ENCODE measurements at places on chromosomes 1 and 21.

DNA sequence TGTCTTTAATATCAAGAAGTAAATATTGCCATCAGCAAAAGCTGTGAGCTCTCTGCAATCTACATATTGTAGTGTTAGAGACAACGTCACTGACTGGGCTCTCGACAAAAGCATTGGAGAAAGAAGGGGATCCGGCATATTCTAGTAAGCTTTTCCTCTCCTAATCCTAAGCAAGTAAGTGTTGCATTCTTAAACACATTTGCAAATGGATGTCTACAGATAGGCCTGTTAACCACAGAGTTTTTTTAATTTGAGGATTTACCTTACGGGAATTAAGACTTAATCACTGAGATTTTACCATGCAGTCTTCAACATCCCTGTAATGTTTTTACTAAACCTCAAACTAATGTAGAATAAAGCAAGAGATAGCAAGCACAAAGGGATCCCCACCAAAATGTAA lies 426.5 kb upstream of the CAMK1G start:
- no peak for DNase-seq

GRCh38 chr1:87394513-87394912 lies 65.8 kb downstream of the LMO4 start:
- DNase-seq, result no peak

DNA sequence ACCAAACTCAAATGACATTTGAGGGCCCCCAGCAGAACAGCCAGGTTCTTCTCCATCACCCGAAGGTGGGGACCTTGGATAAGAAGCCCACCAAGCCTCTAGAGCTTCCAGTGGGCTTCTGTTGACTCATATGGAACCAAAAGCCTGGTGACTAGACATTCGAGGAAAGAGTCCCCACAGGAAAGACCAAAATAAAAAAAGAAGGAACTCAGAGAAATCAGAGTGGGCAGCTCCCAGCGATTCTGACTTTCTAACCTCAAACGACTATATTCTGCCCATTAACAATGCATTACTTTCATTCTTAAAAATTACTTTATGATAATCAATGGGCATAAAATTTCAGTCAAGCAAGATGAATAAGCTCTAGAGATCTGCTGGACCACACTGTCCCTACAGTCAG lies 9.6 kb upstream of the CHIT1 start:
- no peak for DNase-seq

DNA sequence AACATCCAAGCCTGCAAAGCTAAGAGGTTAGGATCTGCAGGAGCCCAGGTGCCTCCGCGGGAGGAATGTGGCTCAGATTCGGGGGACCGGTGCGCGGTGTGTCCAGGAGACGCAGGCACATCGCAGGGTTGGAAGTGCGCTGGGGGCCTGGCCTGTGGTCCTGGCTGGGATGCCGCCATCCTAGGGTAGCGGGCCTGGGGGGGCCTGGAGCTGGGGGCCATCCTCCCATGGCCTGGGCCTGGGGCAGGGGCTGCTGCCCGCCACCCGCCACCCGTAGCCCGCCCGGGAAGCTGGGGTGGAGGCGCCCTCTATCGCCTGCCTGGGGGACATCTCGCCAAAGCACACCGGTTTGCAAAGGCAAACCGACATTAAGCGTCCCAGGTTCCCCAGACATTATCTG lies 170.6 kb upstream of the ARHGEF16 start:
- DNase-seq, result no peak

GRCh38 chr1:16148329-16149092 lies 7.4 kb downstream of the EPHA2 start:
- DNase-seq, result no peak

- peak; percentile 26 for DNase-seq
Measured at GRCh38 chr1:9181176-9181906, 52.4 kb upstream of the GPR157 start.

DNA sequence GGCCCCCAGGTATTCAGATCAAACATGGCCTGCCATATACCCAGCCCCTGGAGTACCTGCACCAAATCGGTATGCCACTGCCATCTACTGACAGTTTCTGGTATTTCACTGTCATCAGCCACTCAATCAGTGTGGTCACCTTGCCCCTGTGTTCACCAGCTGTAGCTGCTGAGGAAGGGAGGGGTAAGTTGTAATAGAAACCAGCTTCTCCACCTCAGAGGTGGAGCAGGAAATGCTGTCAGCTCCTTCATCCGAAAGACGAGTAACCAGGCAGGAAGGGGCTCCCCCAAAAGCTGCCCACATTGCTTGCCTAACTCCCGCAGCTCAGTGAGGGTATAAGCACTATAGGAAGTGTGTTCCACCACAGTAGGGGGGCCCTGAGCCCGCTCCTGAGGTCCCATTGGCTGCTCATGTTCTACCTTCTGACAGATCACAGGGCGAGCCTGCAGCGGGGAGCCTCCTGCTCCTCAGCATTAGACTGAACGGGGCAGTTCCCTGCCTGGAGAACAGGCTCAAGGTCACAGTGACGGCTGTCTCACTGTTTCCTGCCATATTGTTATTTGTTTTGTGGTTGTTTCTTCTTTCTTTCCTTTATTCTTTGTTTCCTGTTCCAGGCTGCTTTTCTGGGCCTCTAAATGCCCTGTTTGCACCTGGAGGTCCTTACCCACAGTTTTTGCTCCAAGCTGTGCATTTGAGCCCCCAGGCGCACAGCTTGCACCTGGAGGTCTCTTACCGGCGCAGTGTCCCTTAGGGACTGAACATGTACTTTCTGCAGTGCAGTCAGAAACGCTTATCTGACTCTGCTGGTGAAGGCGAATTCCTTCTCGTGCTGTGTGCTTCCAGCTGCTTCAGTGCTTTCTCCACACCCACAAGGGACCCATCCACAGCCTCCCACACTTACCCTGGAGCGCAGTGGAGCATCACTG lies 1638.3 kb downstream of the MRPL39 start:
- DNase-seq, result peak; percentile 16

DNA sequence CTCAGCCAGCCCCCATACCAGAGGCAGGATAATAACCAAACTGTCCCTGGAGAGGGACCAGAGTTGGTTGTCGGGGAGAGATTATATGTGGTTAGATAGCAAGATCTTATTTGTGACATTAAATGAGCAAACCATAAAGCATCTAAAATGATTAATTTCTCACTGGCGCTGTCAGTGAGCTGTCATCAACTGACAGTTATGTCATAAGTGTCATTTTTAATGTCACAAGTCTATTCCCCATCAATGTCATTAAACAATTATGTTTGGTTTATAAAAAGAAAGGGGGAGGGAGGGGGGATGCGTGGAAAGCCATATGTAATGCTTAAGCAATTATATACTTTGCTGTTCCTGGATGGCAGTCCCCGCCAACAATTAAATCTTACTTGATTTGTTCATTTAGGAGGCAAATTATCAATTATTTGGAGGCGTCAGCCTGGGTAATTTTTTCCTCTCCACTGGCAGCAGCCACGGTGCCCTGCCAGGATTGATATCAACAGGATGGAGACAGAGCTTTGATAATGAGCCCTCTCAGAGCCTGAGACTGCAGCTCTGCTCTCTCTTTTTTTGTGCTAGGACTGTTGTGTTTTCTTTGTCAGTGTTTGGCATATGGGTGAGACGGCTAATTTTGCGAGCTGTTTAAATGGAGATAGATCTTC lies 333.6 kb upstream of the CAMK1G start:
- DNase-seq, result no peak

GRCh38 chr1:41538741-41539417 lies 54.4 kb upstream of the EDN2 start:
- no peak for DNase-seq

DNA sequence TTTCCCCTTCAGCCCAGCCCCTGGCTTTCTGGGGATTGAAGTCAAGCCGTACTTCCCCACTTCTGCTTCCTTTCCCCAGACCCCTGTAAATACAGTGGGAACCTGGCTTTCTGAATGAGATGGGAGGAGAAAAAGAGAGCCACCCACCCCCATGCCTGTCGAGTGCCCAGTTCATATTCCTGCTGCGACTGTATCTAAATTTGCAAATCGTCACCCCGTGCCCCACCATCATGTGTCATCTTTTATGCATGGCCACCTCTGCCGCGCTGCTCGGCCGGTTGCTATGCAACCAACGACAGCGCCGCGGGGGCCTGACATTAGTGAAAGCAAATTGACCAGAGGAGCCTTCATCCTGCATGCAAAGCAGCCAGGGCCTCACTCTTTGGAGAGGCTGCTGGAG lies 143.0 kb downstream of the ELAVL4 start:
- no peak for DNase-seq

GRCh38 chr1:13797397-13797796 lies 97.4 kb downstream of the PRDM2 start:
- no peak for DNase-seq
